ENCODE measurements at places on chromosomes 2 and 18.

GRCh38 chr2:143901185-143901842, 618.6 kb downstream of the ZEB2 start:
- no peak for DNase-seq

DNA sequence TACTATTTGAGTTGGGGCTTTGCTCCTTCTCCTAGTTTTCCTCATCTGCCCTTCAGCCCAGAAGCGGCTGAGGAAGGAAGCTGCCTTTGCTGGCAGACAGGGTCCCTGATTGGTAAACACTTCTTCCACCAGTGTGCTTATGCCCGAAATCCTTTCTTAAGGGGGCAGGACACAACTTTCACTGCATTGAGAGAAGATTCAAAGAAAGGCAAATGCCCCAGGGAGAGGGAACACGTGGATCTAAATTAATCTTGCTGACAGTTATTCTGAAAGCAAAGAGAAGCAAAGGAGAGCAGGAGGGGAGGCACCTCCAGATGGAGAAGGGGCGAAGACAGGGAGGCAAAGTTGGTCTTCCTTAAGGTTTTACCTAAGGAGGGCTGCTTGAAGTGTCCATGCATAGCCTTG, 92.1 kb upstream of the EFEMP1 start:
- DNase-seq = no peak

- DNase-seq = no peak
Measured at GRCh38 chr2:12759248-12759647, 42.5 kb downstream of the TRIB2 start.

GRCh38 chr2:159149747-159150146, 136.8 kb downstream of the WDSUB1 start:
- no peak for DNase-seq

GRCh38 chr2:207902821-207903220, 122.5 kb downstream of the PLEKHM3 start:
- DNase-seq = no peak

- DNase-seq = no peak
Measured at GRCh38 chr2:110794951-110795350, 62.6 kb downstream of the ACOXL start.

DNA sequence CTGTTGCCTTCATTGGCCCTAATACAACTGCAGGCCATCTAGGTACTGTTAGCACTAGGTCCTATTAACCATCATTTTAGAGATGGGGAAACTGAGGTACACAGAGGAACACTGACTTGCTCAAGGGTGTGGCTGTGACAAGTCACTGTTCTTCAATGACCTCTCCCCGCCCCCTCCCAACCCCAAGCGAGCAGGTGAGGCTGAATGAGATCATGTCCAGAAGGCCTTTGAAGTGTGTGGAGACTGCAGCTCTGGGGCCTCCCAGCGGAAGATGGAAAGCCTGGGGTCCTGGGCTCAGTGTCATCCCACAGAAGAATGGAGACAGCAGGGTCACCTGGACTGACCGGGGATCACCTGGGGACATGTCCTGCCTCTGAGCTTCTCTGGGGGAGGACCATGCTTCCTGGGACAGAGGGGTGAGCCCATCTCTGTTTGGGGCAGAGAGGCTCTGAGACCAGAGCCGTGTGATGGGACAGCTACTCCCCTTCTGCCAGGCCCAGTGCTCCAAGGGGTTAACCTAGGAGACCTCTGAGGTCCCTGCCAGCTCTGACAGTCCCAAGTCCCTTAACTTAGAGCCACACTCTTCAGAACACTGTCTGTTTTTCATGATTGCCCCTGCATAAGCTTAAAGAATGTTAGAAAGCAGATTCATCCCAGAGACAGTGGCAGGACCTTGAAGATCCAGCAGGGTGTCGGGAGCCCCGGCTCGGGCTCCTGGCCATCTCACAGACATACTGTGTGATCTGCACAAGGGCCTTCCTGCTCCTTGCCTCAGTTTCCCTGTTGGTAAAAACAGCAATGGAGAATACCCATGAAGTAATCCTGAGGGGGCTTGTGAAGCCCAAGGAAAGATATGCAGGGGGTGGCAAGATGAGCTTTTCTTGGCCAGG, 16.7 kb upstream of the FOSL2 start:
- DNase-seq = no peak

- no peak for DNase-seq
Measured at GRCh38 chr2:228048838-228049490, 132.5 kb downstream of the SPHKAP start.

- DNase-seq = no peak
Measured at GRCh38 chr2:235968155-235968554, 200.0 kb downstream of the GBX2 start.

- DNase-seq = no peak
Measured at GRCh38 chr2:24822049-24822706, 29.0 kb downstream of the CENPO start.

DNA sequence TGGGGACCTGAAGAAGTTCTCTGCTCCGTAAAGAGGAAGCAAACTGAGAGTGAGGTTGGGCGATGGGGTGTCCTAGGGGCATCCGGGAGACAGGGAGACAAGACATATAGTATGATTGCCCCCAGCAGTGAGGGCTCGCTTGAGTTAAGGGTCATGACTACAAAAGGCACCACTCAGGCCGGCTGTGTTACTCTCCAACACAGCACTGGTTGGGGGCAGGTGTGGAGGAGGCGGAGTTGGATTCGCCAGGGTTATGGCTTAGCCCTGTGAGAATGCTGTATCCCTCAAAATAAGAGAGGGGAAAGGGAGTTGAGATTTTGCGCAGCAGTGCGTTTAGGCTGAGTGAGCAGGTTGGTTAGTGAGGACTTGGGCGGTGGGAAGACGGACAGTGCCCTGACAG, 12.0 kb downstream of the DYSF start:
- DNase-seq = no peak

- DNase-seq = no peak
Measured at GRCh38 chr18:1048032-1048431, 143.4 kb downstream of the ADCYAP1 start.

DNA sequence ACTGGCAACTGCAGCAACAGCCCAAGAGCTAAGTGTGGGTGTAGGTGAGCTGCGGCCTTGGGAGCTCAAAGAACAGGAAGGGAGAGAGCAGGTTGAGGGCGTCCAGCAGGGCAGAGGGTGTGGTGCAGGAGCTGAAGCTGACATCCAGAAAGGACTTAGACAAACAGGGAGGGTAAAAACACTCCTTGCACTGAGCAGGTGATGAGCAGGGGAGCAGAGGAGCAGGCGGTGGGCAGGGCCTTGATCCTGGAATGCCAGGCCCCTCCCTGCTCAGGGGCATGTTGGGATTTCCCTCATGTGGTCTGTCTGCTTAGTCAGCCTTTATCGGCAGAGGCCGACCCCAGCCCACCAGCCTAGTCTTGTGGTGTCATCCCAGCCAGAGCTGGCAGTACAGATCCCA, 63.6 kb downstream of the VSNL1 start:
- DNase-seq = no peak

DNA sequence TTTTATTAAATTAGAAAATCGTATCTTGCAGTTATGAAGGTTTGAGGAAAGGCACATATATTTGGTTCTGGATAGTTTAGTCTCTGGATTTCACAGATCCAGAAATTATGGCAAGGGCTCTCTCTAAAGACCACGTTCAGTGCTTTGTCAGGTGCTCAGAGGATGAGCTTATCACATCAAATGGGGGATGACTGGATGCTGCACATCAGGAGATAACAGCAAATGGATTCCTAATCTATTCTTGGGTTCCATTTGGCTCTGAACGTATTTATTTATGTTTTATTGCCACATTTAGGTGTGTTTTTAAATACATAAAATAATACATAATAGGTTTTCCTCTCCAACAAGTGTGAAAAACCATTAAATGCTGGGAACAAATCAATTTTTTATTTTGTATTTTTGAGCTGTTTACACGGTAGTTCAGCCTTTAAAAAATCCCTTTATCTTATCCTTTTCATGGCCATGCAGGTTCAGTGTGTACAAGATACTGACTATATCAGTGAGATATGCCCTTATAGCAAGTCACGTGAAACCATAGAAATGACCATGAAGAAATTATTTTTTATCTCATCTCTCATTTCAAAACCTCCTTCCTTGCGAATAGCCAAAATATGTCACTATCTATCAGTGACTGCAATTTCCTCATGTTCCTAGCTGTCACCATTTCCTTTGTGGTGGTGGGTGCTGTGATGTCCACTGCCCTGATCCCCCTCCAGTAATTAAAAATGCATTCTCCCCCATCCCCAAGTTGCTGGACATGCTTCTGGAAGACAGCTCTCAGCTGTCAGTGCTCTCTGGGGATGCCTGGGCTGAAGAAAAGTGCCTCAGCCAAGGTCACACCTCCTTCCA, 25.9 kb upstream of the CXCR4 start:
- DNase-seq = no peak

- no peak for DNase-seq
Measured at GRCh38 chr2:26670171-26670570, 22.4 kb upstream of the KCNK3 start.

DNA sequence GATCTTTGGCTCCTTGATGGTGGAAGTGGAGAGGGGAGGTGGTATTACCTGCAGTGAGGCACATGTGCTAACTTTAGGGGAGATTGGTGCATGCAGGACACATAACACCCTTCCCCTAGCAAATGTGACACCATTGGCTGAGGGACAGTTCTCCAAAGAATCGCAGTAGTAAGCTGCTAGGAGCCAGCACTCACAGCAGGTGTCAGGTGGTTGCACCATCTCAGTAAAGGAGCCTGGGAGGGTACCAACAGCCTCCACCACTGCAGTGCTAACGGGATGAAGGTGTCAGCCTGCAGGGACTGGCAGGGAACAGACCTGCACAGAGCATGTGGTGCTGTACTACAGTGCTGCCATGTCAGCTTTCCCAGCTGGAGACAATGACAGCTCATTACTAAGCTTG, 127.3 kb upstream of the PIEZO2 start:
- DNase-seq = no peak

GRCh38 chr2:65620026-65620425, 187.6 kb upstream of the SPRED2 start:
- no peak for DNase-seq

- DNase-seq = no peak
Measured at GRCh38 chr2:3771576-3771975, 68.2 kb downstream of the DCDC2C start.

- DNase-seq = no peak
Measured at GRCh38 chr2:1381644-1382043, 31.6 kb upstream of the TPO start.

- DNase-seq = no peak
Measured at GRCh38 chr2:191148281-191148680, 2.5 kb downstream of the STAT4 start.

DNA sequence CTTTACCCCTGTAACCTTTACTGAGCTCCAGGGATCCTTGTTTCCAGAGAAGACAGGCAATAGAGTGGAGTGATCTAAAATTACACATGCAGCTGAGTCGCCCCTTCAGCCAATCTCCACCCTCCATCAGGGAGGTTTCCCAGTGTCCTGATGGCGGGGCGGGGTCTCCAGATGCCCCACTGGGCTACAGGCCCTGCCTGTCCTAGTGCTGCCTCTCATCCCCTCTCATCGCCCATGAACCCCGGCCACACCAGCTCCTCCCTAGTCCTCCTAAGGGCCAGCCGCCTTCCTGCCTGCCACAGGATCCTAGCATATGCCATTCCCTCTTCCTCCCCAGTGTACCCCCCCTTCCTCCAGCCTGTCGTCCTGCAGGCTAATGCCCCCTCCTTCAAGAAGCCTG, 144.1 kb upstream of the GLI2 start:
- no peak for DNase-seq

GRCh38 chr2:233798335-233799086, 20.4 kb downstream of the MROH2A start:
- DNase-seq = no peak

- no peak for DNase-seq
Measured at GRCh38 chr2:213451542-213452239, 167.4 kb downstream of the SPAG16 start.

DNA sequence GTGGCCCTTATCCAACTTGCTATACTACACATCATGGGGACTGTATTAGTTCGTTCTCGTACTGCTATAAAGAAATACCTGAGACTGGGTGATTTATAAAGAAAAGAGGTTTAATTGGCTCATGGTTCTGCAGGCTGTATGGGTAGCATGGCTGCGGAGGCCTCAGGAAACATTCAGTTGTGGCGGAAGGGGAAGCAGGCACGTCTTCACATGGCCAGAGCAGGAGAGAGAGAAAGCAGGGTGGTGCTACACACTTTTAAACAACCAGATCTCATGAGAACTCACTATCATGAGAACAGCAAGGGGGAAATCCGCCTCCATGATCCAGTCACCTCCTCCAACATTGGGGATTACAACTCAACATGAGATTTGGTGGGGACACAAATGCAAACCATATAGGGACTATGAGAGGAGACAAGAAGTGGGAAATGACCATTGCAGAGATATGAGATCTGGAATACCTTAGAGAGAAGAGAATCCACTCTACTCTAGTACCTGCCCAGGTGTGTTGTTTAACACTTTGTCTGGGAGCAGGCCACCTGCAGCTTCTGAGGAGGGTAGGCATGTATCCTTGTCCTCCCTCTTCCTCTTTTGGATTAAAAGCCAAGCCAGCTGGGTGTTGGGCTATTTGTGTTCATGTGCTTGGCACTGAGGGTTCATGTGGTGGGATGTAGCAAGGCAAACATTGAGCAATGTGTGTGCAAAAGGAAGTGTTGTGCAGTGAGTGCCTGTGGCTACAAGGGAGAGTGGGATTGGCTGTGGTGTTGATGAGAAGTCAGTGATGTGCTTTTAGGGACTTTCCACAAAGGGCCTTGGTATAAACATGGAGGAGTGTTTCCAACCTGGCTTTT, 22.8 kb downstream of the TTLL4 start:
- DNase-seq = peak; percentile 11

- peak; percentile 9 for DNase-seq
Measured at GRCh38 chr2:44362207-44363015, 664 bp downstream of the CAMKMT start.

GRCh38 chr18:25314838-25315190, 37.2 kb downstream of the ZNF521 start:
- DNase-seq = no peak

GRCh38 chr2:30847329-30847728, 40.1 kb upstream of the CAPN13 start:
- no peak for DNase-seq

GRCh38 chr2:229162015-229162414, 109.1 kb downstream of the PID1 start:
- no peak for DNase-seq

- no peak for DNase-seq
Measured at GRCh38 chr2:176763851-176764404, 448.7 kb upstream of the HNRNPA3 start.
